ENCODE measurements at places on chromosomes 7 and 10. TPM values are rescaled to one million over a fixed set of nuclear protein-coding genes. Genes with fewer than 3 reads are reported as not detected.

Gene CUBN
- total RNA-seq: 3.0 TPM

DNA sequence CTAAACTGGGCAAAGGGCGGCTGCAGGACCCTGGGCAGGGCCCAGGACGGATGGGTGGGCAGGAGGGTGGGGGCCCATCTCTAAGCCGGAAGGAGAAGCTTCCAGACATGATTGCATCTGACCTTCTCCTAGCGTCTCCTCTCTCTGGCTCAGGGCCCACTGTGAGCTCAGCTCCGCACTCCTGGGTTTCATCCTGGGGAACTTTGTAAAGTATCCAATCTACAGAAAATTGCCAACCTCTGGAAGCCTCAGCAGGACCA, 8.8 kb upstream of the RET start:
- DNase-seq: no peak

DNA sequence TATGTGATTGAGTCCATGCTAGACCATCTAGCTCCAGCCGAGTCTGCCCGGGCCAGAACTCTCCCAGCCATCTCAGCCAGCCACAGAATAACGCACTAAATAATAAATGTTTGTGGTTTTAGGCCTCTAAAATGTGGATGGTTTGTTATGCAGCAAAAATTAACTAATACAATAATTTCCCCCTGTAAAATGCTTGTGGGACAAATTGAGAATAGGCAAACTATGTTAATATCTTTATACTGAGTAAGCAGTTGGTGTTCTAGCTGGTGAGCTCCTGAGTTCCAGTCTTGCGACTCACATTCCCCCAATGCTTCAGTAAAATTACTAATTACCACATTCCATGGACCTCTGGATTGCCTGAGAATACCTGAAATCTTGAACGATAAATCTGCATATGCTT, 316.8 kb upstream of the NFE2L3 start:
- DNase-seq: no peak

DNA sequence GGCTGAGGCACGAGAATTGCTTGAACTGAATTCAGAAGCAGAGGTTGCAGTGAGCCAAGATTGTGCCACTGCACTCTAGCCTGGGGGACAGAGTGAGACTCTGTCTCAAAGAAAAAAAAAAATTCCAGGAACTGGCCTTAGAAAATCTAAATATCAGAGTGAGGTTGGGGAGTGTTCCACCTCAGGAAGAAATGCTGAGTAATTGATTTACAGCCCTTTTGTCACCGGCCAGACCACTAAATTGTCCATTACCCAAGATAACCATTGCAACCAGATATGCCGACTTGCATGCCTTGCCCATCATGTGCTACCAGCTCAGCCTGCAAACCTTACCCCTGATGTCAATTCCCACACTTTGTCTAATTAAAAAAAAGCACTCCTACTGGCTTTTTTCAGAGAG, 42.4 kb downstream of the CRCP start:
- DNase-seq: no peak

DNA sequence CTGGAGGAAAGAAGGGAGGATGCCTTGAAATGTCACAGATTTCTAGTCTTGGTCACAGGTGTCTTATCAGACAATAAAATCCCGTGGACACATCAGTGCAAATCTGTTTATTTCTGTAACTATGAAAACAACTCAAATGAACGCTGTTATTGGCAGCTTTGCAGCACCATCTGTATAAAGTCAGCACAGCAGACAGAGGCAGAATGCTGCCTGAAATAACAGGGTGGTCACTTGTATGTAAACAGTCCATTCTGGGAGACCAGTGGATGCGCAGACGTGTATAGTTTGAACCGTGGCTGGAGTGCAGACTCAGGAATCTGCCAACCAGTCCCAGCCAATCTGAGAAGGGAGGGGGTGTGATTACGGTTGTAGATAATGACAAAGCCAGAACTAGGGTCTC, 54.8 kb downstream of the SEC23IP start:
- peak; percentile 5 for DNase-seq

Data from endothelial cell of umbilical vein (primary cell).